Stimulated activated CD8-positive, alpha-beta memory T cell treated with anti-CD3 and anti-CD28 coated beads, Interleukin-2, amount 100 ng/mL, for 48 hours (primary cell): ENCODE measurements at places on chromosomes 7 and 10.

- no peak for DNase-seq
Measured at GRCh38 chr10:63281967-63282366, 148.8 kb downstream of the NRBF2 start.

DNA sequence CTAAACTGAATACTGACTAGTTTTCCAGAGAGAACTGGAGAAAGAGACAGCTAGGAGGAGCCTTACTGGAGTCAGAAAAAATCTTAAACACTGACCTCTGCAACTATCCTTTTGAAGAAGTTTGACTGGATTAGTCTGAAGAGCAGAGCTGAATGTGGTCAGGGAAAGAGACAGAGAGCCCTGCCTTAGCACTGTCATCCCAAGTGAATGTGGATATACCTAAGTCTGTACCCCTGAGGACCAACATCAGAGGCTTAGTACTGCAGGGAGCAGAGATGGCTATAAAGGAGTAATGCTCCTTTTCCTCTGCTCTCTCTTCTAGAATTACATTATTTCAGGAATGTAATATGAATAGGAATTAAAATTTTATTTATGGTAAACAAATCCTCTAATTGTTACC is 69.8 kb upstream of the TMEM140 start:
- no peak for DNase-seq

GRCh38 chr7:94449151-94449725 is 54.5 kb downstream of the COL1A2 start:
- no peak for DNase-seq

DNA sequence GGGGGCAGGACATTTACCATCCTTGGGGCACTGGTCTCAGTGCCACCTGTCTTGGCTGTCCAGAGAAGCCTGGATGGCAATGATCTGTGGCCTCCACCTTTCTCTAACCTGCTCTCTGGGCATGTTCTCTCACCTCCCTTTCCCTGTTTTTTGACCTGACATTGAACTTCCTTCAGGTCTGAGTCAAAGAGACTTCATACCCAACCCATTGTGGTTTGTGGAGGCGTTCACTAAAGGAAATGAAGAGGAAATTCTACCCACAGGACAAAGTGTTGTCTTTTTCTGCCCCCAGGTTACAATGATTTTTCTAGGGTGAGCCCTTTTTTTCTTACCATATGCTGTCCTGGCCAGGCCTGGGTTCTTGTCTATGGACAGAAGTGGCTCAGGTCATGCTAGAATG is 76.6 kb downstream of the CYP26A1 start:
- no peak for DNase-seq

- DNase-seq = no peak
Measured at GRCh38 chr10:129765664-129766550, 198.2 kb downstream of the EBF3 start.

- no peak for DNase-seq
Measured at GRCh38 chr7:28830846-28831245, 127.3 kb downstream of the TRIL start.

- no peak for DNase-seq
Measured at GRCh38 chr10:96658844-96659243, 61.5 kb downstream of the PIK3AP1 start.

GRCh38 chr10:129156406-129156805 is 310.6 kb upstream of the MGMT start:
- no peak for DNase-seq

DNA sequence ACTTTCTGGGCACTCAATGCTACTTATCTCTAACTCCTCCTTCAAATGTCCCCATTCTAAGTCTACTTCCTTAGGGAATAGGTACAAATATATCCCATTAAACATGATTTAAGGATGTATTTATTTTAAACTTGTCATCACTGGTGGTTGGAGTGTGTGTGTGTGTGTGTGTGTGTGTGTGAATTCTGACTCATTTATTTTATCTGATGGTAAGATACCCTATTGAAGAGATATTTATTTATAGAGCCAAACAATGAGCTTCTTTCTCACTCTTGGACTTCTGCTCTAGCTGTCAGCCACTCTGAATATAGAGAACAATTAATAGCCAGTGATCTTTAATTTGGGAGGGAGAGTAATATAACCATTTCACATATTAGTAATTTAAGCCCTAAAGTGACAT is 17.8 kb upstream of the MAGI2 start:
- DNase-seq = no peak

DNA sequence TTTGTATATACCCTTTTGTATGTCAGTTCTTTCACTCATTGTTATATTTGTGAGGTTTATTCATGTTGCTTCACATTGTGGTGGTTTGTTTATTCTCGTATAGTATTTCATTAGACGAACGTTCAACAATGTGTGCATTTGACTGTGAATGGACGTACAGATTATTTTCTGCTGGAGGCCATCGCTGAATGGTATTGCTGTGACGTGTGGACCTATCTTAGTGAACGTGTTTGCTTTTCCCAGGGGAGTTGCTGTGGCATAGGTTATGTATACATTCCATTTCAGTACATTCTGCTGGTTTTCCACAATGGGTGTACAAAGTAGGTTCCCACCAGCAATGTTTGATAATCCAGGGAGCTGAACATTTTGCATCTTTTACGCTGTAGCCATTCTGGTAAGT is 31.1 kb upstream of the PLEKHS1 start:
- no peak for DNase-seq

GRCh38 chr10:82236084-82236731 is 361.2 kb downstream of the NRG3 start:
- DNase-seq = no peak

- DNase-seq = peak; percentile 6
Measured at GRCh38 chr7:20330928-20331909, 519 bp downstream of the ITGB8 start.

- DNase-seq = no peak
Measured at GRCh38 chr10:59896191-59896590, 10.2 kb downstream of the CCDC6 start.

DNA sequence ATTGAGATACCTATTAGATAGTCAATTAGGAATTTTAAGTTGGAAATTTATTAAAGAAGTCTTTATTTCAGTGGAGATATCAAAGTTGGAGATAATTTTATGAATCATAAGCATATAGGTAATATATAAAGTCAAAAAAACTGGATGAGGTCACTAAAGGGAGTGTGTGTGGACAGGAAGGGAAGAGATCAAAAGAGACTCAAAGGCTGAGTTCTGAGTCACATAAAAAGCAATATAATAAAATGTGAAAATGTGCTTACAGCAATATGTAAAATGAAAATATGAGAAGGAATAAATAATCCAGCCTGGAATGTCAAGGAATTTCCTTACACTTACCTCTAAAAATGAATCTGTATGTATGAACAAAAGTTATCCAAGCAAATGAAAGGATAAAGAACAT is 583.3 kb upstream of the SORCS1 start:
- DNase-seq = no peak

GRCh38 chr10:27242951-27243551 is 2.5 kb upstream of the ACBD5 start:
- DNase-seq = peak; percentile 15
